ENCODE measurements at places on chromosomes 3 and 15.

GRCh38 chr3:54188176-54188791 lies 65.9 kb downstream of the CACNA2D3 start:
- peak; percentile 42 for DNase-seq

DNA sequence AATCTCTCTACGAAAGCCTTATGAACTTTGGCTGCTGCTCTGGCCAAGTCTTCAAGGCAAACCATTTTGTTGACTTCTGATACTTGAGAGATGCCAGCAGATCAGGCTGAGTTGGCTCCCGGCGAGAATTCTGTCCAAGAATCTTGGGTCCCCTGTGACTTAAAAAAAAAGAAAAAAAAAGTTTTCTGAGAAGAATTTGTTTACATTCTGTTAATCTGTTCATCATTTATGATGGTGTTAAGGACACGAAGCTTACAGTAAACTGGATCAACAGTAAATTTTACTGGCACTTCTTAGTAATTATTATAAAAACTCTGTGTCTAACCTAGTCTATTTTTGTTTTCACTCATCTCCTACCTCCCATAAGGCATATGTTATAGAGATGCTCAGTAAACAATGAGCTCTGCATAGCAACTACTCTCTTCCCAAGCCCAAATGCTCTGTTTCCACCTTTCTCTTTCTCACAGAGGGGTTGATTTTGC lies 320.9 kb upstream of the RASGRP1 start:
- no peak for DNase-seq

GRCh38 chr15:81299630-81300273 lies 24.2 kb downstream of the STARD5 start:
- DNase-seq: no peak

DNA sequence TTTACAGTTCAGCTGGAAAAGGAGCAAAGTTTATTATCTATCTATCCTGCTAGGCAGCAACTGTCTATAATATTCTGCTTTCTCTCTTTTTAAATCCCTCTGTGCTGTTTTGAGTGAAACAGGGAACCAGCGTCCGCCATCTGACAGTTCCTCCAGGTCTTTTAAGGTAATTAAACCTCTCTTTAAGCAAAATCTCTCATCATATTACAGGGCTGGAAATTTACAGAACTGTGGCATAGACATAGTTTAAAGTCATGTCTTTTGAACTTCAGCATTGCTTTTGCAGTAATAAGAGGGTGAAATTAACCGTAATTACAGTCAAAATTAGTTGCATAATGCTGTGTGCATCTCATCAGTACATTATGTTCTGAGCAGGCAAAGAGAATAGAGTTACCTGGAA lies 263.4 kb upstream of the KCNMB2 start:
- no peak for DNase-seq

DNA sequence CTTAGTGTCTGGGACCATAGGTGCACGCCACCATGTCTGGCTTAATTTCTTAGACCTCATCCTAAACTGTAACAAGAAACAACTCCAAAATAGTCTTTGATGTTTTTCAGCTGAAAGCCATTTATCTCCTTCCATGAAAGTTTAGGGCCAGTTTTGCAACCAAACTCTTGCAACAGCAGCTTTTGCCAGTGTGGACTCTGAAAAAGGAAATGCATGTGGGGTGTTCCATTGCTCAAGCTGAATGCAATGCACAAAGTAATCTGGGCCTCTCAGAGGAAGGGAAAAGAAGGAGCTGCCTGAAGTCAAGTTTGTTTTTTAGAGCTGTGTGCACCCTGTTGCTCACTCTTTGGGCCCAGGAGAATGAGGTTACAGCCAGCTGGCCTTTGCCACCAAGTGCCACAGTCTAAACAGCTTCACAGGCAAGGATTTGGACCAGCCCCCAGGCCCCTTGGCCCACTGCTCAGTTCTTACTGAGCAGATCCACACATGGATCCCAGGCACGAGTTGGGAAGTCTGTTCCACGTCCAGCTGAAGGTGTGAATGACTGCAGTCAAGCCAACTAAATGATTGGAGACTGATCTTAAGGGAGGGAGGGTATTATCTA lies 212.3 kb upstream of the LRRFIP2 start:
- peak; percentile 15 for DNase-seq

DNA sequence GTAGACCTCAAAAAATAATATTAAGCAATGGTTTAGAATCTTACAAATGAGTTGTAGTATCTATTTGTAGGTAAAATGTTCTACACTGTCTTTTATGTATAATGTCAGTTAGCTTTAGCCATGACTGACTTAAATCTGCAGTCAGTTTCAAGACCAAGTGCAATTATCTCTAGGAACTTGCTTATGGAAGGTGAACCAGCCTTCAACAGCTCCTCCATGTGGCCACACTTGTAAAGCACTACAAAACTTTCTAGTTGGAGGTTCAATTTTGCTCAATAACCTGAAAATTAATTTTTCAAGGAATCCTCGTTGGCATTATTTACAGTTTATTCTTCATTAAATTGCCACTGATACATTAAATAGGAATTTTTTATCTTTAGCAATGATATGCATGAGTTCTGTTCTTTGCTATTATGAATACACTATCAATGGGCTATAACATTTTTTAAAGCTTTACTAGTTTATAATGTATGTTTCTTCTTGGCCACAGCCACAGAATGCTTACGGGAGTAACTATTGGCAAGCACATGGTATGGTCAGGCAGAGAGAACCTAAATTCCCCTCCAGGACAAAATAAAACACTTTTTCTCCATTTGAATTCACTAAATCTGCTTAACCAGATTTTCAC lies 315.3 kb upstream of the UBE2E2 start:
- peak; percentile 17 for DNase-seq
